ENCODE measurements at places on chromosomes 7 and 10. TPM values are rescaled to one million over a fixed set of nuclear protein-coding genes. Genes with fewer than 3 reads are reported as not detected.

Gene SLC18A3
- total RNA-seq: not detected

Gene TRRAP
- 30.4 TPM for total RNA-seq

Gene GDF2
- total RNA-seq: not detected

Gene MSRB2
- total RNA-seq: 19.0 TPM

Gene PNLIPRP3
- 9.5 TPM for total RNA-seq

Gene WEE2
- not detected for total RNA-seq

Gene SMURF1
- 20.3 TPM for total RNA-seq

Gene PTPRZ1
- total RNA-seq: 9.8 TPM
